Right atrium auricular region (tissue), 2 donors: ENCODE measurements at places on chromosomes 5 and 9.

- no peak overlapping the region for H3K4me3 ChIP-seq
- H3K36me3 ChIP-seq, result no peaks in the 10 kb centered on the region
- no peaks in the 10 kb centered on the region for H3K4me1 ChIP-seq
- H3K27ac ChIP-seq, result no peak overlapping the region
- DNase-seq, result no peak
These were observed 420.4 kb upstream of the WWC1 start for GRCh38 chr5:167871091-167871490.

GRCh38 chr9:98570663-98571440 lies 137.9 kb downstream of the GABBR2 start:
- no peaks in the 10 kb centered on the region for H3K36me3 ChIP-seq
- no peak overlapping the region for H3K27ac ChIP-seq
- DNase-seq, result peak; percentile 28
- no peak overlapping the region for H3K4me3 ChIP-seq

DNA sequence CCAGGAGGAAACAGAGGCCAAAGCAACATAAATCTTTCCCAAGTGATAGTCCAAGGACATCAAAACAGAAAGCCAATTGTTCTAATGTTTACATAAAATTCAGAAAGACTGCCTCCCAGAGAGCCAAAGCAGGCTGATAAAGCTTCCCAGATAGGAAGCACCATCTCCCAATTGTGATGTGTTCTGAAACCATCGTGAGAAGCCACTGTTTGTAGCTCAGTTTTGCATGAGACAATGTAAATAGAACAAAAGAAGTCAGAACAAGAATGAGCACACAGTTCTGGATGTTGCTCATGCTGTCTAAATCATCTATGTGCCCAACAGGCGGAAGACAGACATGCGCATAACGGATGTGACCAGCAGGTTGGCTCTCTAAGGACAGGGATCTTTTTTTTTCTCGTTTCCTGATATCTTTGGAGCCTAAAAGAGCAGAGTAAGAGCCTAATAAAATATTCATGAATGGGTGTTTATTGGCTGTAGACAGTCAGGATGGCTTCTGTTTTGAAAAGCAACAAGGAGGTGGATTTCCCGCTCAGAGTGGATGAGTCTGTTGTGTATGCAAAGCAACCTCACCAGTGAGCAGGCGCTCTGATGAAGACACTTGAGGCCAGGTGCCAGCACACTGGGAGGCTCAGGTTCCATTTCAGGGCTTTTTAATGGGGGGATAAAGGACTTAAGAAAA lies 113.6 kb downstream of the GNA14 start:
- no peaks in the 10 kb centered on the region for H3K4me1 ChIP-seq
- H3K36me3 ChIP-seq, result no peaks in the 10 kb centered on the region
- DNase-seq, result no peak
- H3K27me3 ChIP-seq, result no peaks in the 10 kb centered on the region
- no peak overlapping the region for H3K27ac ChIP-seq

GRCh38 chr5:172973931-172974330 lies 9.6 kb upstream of the ATP6V0E1 start:
- no peaks in the 10 kb centered on the region for H3K27me3 ChIP-seq
- peaks cover 8% of the 10 kb centered on the region for H3K36me3 ChIP-seq
- H3K27ac ChIP-seq, result no peak overlapping the region
- no peak overlapping the region for H3K4me3 ChIP-seq

- no peaks in the 10 kb centered on the region for H3K27me3 ChIP-seq
- H3K4me1 ChIP-seq, result no peaks in the 10 kb centered on the region
- H3K4me3 ChIP-seq, result no peak overlapping the region
- H3K36me3 ChIP-seq, result no peaks in the 10 kb centered on the region
- DNase-seq, result no peak
These were observed 9.1 kb upstream of the PJA2 start for GRCh38 chr5:109418712-109419352.

DNA sequence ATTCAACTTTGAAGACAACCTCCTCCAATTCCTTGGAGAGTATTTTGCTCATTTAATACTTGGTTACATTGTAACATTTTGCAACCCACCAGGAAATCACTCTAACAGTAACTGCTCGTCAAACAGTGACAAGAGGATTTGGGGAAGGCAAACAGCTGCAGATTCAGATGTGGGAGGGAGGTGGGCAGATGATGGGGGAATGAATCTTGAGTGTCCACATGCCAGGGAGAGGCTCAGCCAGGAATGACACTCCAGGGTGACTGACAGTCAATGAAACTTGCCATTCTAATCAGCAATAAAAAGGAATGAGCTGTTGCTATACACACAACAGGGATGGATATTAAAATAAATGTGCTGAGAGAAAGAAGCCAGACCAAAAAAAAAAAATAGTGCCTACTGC lies 97.7 kb upstream of the ANKRD55 start:
- H3K4me1 ChIP-seq, result peaks cover 13% of the 10 kb centered on the region
- H3K4me3 ChIP-seq, result no peak overlapping the region
- H3K27me3 ChIP-seq, result no peaks in the 10 kb centered on the region
- no peak overlapping the region for H3K27ac ChIP-seq
- no peak for DNase-seq

DNA sequence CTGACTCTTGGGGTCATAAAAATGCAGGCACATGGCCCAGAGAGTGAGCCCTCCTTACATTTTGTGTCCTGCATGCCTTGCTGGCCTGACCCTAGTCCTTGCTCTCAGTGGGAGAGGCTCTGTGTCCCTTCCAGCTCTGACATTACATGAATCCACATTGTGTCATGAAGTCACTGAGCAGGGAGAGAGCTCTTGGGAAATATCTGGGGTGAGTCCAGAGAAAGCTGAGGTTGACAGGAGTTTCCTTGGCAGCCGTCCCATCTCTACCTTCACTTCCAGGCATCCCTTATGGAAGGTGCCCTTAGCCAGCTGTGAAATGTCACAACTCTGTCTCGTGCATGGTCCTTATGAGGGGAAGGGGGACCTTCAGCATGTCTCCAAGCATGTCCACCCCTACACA lies 41.0 kb downstream of the FAT2 start:
- H3K4me3 ChIP-seq, result no peak overlapping the region
- no peak overlapping the region for H3K27ac ChIP-seq
- H3K36me3 ChIP-seq, result no peaks in the 10 kb centered on the region

GRCh38 chr9:26308328-26308727 lies 584.3 kb downstream of the CAAP1 start:
- H3K4me3 ChIP-seq, result no peak overlapping the region
- no peak for DNase-seq
- no peak overlapping the region for H3K27ac ChIP-seq
- H3K36me3 ChIP-seq, result no peaks in the 10 kb centered on the region

DNA sequence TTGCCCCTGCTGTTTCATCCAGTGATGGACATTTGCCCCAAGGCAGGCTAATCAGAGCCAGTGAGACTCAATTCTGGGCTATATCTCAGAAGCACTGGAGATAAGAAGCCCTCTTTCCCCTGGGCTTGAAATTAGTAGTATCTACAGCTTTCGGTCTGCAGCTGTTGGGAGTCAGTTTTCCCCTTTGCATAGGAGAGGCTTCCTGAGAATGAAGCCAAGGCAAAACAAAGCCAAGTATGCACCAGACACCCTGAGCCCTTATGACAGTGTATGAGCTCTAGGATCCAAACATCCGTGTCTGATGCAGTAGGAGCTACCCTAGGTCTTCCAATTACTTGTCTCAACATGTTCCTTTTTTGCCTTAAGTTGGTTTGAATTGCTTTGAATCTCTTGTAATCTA lies 79.2 kb upstream of the PANK3 start:
- no peak for DNase-seq
- no peaks in the 10 kb centered on the region for H3K27me3 ChIP-seq
- no peak overlapping the region for H3K4me3 ChIP-seq
- peaks cover 12% of the 10 kb centered on the region for H3K4me1 ChIP-seq
- no peak overlapping the region for H3K27ac ChIP-seq

- H3K27ac ChIP-seq, result no peak overlapping the region
- no peaks in the 10 kb centered on the region for H3K4me1 ChIP-seq
- H3K36me3 ChIP-seq, result no peaks in the 10 kb centered on the region
- DNase-seq, result no peak
- H3K27me3 ChIP-seq, result no peaks in the 10 kb centered on the region
- no peak overlapping the region for H3K4me3 ChIP-seq
These were observed 31.7 kb downstream of the TMEM174 start for GRCh38 chr5:73204733-73205132.

DNA sequence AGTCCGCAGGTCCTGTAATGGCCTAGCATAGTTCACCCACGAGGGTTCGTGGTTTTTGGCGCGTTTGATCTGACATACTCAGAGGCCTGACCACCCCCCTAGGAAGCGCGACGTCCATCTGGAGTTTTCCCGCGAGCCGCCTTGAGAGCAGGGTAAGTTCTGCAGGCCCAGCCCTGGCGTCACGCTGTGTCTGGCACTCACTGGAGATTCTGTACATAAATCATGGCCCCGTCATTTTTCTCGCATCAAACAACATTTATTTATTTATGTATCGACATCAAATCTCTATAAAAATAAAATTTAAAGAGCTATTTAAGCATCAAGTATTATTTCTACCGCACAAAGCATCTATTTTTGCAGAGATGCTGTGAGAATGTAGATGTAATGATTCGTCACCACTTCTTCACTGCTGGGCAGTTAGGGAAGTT lies 437 bp upstream of the TRIM41 start:
- H3K4me1 ChIP-seq, result peaks cover 21% of the 10 kb centered on the region
- H3K4me3 ChIP-seq, result peak overlapping the region; percentile 87
- H3K27ac ChIP-seq, result peak overlapping the region; percentile 99
- H3K27me3 ChIP-seq, result no peaks in the 10 kb centered on the region
- no peak for DNase-seq
- peaks cover 7% of the 10 kb centered on the region for H3K36me3 ChIP-seq

- no peak overlapping the region for H3K4me3 ChIP-seq
- no peaks in the 10 kb centered on the region for H3K4me1 ChIP-seq
- DNase-seq, result no peak
These were observed 81.9 kb downstream of the ISL1 start for GRCh38 chr5:51465165-51465564.

- no peaks in the 10 kb centered on the region for H3K4me1 ChIP-seq
- H3K27ac ChIP-seq, result no peak overlapping the region
- no peak overlapping the region for H3K4me3 ChIP-seq
These were observed 11.3 kb upstream of the TIMD4 start for GRCh38 chr5:156974328-156974727.

GRCh38 chr5:139962445-139962844 lies 80.7 kb downstream of the NRG2 start:
- H3K27me3 ChIP-seq, result no peaks in the 10 kb centered on the region
- no peaks in the 10 kb centered on the region for H3K4me1 ChIP-seq
- no peak overlapping the region for H3K4me3 ChIP-seq
- no peak for DNase-seq
- H3K36me3 ChIP-seq, result no peaks in the 10 kb centered on the region

GRCh38 chr9:95458666-95459065 lies 58.1 kb downstream of the PTCH1 start:
- no peaks in the 10 kb centered on the region for H3K27me3 ChIP-seq
- H3K36me3 ChIP-seq, result peaks cover 40% of the 10 kb centered on the region

DNA sequence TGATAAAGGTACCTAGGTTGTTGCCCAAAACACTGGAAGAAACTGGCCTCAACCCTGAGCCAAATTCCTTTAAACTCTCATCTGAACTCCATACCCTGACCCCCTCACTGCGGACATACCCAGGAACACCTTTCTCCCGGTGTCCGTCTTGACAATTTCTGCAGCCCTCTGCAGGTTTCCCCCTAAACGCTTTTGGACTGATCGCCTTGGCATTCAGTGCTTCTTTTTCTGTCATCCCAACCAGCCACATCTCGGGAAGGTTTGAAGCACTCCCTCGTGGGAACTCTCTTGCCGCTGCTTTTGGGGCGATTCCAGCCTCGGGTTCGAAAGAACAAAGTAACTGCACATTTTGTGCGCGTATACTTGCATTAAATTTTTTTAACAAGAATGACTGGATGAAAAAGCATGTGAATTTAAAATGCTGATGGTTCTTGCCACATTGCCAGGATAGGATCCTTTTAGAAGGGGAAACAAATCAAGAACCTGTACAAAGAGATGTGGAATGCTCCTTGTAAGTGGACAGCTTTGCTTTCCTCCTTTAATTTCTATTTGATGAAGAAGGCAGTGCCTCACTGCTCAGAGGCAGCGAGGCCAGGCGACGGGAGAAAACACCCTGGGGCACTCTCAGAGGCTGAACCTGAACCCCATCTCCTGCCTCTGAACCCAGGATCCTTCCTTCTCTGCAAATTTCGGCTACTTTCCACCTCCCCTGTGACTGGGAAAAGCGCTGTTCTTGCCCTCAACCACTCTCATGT lies 615 bp downstream of the PSMD5 start:
- no peaks in the 10 kb centered on the region for H3K4me1 ChIP-seq
- peak overlapping the region; percentile 83 for H3K4me3 ChIP-seq
- H3K27me3 ChIP-seq, result no peaks in the 10 kb centered on the region
- no peaks in the 10 kb centered on the region for H3K36me3 ChIP-seq
- H3K27ac ChIP-seq, result peak overlapping the region; percentile 97

DNA sequence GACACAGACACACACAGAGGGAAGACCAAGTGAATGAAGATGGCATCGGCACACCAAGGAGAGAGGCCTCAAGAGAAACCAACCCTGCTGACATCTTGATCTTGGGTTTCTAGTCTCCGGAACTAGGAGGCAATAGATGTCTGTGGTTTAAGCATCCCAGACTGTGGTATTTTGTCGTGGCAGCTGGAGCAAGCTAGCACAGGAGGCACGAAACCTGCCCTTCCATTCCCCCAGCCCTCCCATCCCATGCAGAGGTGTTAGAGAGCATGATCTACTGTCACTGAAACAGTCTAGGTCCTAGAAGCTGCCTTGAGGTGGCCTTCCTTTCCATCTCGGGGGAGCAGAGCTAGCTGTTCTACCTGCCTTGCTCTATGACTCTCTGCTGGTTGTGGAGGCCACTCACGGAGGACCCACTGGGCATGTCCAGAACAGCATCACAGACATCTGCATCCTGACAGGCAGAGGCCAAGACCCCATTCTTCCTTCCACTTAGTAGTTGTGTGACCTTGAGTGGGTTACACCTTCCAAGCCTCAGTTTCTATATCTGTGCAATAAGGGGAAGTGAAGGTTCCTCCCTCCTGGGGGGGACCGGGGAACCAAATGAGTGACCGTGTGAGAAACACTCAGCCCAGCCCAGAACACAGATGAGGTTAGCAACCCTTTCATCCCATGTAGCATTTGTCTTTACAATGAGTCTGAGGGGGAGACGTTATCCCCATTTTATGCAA lies 134.3 kb upstream of the BOD1 start:
- no peaks in the 10 kb centered on the region for H3K27me3 ChIP-seq
- H3K4me3 ChIP-seq, result no peak overlapping the region
- H3K4me1 ChIP-seq, result no peaks in the 10 kb centered on the region
- no peaks in the 10 kb centered on the region for H3K36me3 ChIP-seq
- H3K27ac ChIP-seq, result no peak overlapping the region
- no peak for DNase-seq

DNA sequence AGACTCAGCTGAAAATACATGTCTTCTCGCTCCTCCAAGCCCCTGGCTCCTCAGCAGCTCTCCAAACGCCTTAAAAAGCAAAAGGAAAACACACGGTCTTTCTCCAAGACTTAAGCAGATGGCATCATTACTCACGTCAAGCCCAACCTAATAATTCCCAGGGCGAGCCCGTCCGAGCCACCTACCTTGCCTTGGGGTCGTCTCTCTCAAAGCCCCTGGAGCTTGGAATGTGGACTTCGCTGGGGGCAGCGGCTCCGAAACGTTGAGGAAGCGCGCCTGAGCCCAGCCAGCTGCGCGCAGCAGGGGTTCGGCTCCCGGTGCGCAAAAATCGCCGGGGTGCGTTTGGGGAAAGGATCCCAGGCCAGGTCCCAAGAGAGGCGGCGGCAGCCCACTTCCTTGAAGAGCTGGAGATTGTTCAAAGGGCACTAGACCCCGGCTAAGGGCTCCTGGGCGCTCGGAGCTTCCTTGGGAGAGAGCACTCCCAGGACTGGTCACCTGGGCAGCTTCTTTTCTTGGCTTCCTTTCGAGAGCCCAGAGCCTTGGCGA lies 395 bp downstream of the DRD1 start:
- H3K36me3 ChIP-seq, result no peaks in the 10 kb centered on the region
- H3K4me1 ChIP-seq, result peaks cover 17% of the 10 kb centered on the region
- no peak for DNase-seq
- no peak overlapping the region for H3K4me3 ChIP-seq
- H3K27me3 ChIP-seq, result peaks cover 12% of the 10 kb centered on the region
- no peak overlapping the region for H3K27ac ChIP-seq
